ENCODE measurements at places on chromosomes 3 and 15. TPM values are rescaled to one million over a fixed set of nuclear protein-coding genes. Genes with fewer than 3 reads are reported as not detected.
A peak's percentile ranks its signal among the peaks of the same experiment; 100 is the strongest.

The TTC21A gene
- total RNA-seq, result 1.2 TPM

DNA sequence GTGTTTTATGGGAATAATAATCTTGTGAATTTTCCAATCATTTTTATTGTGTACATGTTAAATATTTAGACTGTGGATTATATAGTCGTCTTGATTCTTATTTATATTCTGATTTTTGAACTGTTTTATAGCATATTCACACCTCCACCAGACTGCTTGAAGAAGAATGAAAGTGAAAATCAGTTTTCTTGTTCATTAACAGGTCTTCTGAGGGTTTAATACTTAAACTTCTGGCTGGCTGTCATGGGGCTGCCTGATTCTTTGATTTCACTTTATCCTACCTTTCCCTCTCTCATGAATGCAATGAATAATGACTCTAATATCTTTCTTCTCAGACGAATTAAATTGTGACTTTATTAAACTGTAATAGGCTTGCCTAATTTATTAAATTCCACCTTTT, 56.2 kb downstream of the ATP2C1 start:
- H3K4me1 ChIP-seq, result peaks cover 5% of the 10 kb centered on the region
- H3K4me3 ChIP-seq, result no peak overlapping the region
- H3K27ac ChIP-seq, result no peak overlapping the region

The P2RY1 gene
- 0.37 TPM for total RNA-seq

GRCh38 chr3:160622263-160623045, 54.5 kb upstream of the ARL14 start:
- H3K27ac ChIP-seq, result no peak overlapping the region
- H3K4me3 ChIP-seq, result no peak overlapping the region
- no peaks in the 10 kb centered on the region for H3K4me1 ChIP-seq
- no peak for DNase-seq

DNA sequence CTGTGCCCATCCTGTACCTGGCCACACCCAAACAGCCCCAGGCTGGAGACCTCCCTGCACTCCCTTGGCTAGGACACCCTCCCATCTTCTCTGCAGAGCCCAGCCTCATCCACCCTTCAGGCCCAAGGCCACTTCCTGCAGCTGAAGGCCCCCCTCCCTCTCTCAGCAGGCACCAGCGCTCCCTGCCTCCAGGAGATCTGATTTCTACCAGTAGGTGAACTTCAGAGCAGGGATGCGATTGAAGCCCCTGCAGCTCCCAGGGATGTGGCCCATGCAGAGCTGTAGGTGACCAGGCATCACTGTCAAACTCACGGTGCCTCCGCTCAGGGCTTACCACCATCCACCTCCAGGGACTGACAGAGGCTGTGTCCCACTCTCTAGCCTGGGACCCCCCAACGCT, 96.3 kb downstream of the NUP210 start:
- no peaks in the 10 kb centered on the region for H3K4me1 ChIP-seq
- no peak for DNase-seq
- H3K36me3 ChIP-seq, result peaks cover 81% of the 10 kb centered on the region
- no peak overlapping the region for H3K27ac ChIP-seq

The GOLGA8T gene
- 0.94 TPM for total RNA-seq

The GREM1 gene
- not detected for total RNA-seq

GRCh38 chr3:9135526-9135925, 113.9 kb downstream of the SRGAP3 start:
- no peak for DNase-seq
- no peak overlapping the region for H3K27ac ChIP-seq
- H3K36me3 ChIP-seq, result no peaks in the 10 kb centered on the region
- peaks cover 1% of the 10 kb centered on the region for H3K4me1 ChIP-seq
- peaks cover 55% of the 10 kb centered on the region for H3K27me3 ChIP-seq

DNA sequence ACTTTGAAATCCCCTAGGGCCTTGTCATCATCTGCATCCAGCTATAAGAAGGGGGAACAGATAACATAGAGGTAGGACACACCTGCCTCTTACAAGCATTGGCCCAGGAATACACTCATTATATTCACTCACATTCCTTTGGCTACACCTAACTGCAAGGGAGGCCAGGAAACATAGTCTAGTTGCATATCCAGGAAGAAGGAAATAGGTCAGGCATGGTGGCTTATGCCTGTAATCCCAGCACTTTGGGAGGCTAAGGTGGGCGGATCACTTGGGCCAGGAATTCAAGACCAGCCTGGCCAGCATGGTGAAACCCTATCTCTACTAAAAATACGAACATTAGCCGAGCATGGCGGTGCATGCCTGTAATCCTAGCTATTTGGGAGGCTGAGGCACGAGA, 48.8 kb downstream of the GTPBP8 start:
- no peaks in the 10 kb centered on the region for H3K36me3 ChIP-seq
- no peaks in the 10 kb centered on the region for H3K27me3 ChIP-seq
- H3K4me1 ChIP-seq, result no peaks in the 10 kb centered on the region
- no peak overlapping the region for H3K4me3 ChIP-seq
- H3K27ac ChIP-seq, result no peak overlapping the region

The ARNT2 gene
- total RNA-seq, result not detected

DNA sequence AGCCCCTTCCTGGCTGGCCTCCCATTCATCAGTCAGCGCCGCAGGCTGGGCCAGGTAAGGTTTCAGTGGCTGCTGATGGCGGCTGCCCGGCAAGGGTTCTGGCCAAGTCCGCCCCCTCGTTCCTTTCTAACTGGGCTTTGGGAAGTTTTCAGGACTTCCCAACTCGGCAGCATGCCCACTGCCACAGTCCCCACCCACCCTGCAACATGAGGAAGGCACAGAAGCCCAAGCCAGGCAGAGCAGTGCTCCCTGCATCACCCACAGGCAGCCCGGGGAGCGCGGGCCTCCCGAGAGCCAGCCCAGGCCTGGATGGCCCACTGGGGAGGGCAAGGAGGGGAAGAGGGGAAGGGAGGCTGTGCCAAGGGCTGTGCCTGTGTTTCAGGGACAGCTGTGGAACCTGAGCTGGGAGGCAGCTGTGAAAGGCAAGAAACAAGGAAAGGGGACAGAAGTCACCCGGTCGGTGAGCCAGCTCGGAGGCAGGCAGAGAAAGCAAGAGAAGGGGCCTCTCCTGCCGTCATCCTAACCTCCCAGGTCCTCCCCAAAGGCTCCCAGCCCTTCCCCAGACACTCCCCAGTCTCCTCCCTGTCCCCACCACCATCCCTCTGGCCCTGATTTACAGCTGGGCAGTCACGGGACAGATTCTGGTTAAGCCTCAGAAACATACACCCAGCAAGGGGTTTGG, 73.9 kb downstream of the CPN2 start:
- DNase-seq, result no peak
- no peaks in the 10 kb centered on the region for H3K36me3 ChIP-seq
- no peak overlapping the region for H3K27ac ChIP-seq
- H3K4me3 ChIP-seq, result no peak overlapping the region
- peaks cover 5% of the 10 kb centered on the region for H3K4me1 ChIP-seq

DNA sequence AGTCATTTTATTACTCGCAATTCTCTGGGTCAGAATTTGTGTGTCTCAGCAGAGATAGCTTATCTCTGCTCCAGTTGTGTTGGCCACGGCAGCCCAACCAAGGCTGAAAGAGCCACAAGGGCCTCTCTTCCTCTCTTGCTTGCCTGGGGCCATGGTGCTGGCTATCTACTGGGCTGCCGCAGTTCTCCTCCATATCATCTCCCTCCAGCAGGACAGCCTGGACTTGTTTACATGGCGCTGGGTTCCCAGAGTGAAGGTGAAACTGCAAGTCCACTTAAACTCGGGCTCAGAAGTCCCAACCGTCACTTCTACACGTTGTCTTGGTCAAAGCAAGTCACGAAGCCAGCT, 134.8 kb downstream of the UACA start:
- peaks cover 29% of the 10 kb centered on the region for H3K27me3 ChIP-seq
- no peak overlapping the region for H3K4me3 ChIP-seq
- no peak for DNase-seq
- peaks cover 3% of the 10 kb centered on the region for H3K36me3 ChIP-seq
- no peak overlapping the region for H3K27ac ChIP-seq
- peaks cover 20% of the 10 kb centered on the region for H3K4me1 ChIP-seq

DNA sequence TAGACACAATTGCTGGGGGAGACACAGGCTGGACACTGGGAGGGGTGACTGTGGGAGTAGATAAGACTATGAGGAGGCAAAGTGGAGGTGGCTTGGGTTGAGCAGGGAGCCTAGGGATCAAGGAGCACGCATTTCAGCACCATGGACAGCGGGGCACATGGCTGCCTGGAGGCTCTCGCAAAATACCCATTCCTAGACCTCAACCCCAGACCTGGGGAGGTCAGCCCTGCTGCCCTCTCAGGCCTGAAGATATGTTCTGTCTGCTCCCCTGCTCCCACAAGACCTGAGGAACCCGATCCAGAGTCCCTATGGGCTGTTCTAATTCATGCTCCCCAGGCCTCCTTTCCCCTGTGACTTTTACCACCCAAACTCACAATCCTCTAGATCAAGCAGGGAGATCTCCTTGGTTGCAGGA, 16.0 kb upstream of the CPEB1 start:
- H3K36me3 ChIP-seq, result no peaks in the 10 kb centered on the region
- H3K27me3 ChIP-seq, result no peaks in the 10 kb centered on the region
- H3K4me3 ChIP-seq, result no peak overlapping the region
- H3K27ac ChIP-seq, result no peak overlapping the region
- peak; percentile 75 for DNase-seq

- no peak overlapping the region for H3K27ac ChIP-seq
- H3K27me3 ChIP-seq, result peaks cover 7% of the 10 kb centered on the region
- no peaks in the 10 kb centered on the region for H3K36me3 ChIP-seq
- no peak overlapping the region for H3K4me3 ChIP-seq
- no peak for DNase-seq
- peaks cover 5% of the 10 kb centered on the region for H3K4me1 ChIP-seq
These were observed 93.6 kb upstream of the NEO1 start for GRCh38 chr15:72958634-72959033.

- no peak overlapping the region for H3K4me3 ChIP-seq
- H3K27me3 ChIP-seq, result no peaks in the 10 kb centered on the region
- no peaks in the 10 kb centered on the region for H3K4me1 ChIP-seq
- peaks cover 32% of the 10 kb centered on the region for H3K36me3 ChIP-seq
- DNase-seq, result no peak
These were observed 23.4 kb downstream of the NRROS start for GRCh38 chr3:196662711-196663571.

DNA sequence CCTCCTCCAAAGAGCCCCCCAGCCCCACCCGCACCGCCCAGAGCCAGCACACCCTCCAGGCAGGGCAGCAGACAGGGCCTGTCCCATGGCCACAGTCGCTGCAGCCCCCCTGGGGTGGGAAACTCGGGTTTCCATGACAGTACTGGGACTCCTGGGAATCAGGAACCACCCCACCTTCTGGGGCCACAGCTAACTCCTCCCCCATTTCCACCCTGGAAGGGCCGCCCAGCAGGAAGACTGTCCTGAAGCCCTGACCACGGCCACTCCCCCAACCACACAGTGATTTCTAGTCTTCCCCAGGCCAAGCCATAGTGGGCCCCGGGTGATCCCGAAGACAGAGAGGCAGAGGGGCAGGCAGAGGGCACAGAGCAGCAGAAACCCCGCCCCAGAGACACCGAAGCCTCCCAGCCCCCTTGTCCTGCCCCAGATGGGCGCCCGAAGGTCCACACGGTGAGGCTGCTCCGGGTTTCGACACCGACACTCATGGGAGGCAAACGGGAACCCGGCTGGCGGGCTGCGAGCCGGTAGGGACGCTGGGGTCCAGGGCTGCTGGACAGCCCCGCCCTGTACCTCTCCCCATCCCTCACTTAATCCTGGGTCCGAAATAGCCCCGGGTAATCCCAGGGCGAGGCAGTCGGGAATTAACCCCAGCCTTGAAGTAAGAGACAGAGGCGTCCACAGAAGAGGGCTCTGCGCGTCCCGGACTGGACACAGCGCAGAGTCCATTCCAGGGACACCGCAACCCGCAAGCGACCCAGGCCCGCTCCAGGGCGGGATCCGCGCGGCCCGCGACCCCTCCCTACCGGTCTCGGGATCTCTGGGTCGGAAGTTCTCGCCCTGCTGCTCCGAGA, 138.4 kb downstream of the NUP210 start:
- peaks cover 36% of the 10 kb centered on the region for H3K27me3 ChIP-seq
- no peak overlapping the region for H3K27ac ChIP-seq
- peaks cover 5% of the 10 kb centered on the region for H3K4me1 ChIP-seq
- H3K36me3 ChIP-seq, result peaks cover 14% of the 10 kb centered on the region
- H3K4me3 ChIP-seq, result no peak overlapping the region

The CHDH gene
- total RNA-seq, result 0.21 TPM

DNA sequence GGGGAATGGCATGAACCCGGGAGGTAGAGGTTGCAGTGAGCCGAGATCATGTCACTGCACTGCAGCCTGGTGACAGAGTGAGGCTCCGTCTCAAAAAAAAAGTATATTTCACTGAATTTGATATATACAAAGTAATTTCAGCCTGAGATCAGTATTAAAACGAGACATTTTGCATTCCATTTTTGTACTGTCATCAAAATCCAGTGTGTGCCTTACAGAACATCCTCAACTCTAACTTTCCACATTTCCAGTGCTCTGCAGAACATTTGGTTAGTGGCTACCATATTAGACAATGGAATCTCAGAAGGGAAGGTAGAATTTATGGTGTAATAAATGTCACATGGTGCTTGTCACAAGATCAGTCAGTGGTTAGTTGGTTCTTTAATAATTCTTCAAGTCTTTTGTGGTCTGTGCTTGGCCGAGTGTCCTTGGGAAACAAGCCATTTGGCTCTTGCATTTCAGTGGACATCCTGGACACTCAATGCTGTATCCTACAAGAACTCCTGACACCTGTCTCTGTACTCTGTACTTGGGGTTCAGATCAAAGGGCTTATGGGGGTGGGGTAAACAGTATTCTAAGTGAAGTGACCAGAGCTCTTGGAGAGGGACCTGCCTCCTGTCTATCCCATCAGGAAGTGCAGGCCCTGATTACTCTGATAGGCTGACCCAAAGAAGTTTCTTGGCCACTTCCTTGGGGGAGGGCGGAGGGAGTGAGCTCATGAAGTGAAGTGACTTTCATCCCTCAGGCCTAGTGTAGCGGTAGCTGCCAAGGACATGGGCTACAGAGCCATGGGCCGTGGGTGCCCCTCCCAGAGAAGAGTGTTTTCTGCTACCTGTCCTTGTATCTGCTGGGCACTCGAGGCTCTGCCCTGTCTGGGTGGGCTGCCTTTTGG, 3.7 kb downstream of the ACVR2B start:
- H3K36me3 ChIP-seq, result peaks cover 2% of the 10 kb centered on the region
- H3K27ac ChIP-seq, result no peak overlapping the region
- no peak for DNase-seq
- no peaks in the 10 kb centered on the region for H3K27me3 ChIP-seq

- no peaks in the 10 kb centered on the region for H3K27me3 ChIP-seq
- peak overlapping the region; percentile 10 for H3K4me3 ChIP-seq
- no peak for DNase-seq
- H3K4me1 ChIP-seq, result peaks cover 67% of the 10 kb centered on the region
- peak overlapping the region; percentile 21 for H3K27ac ChIP-seq
These were observed 64.0 kb upstream of the SKOR1 start for GRCh38 chr15:67761343-67761742.

The BCHE gene
- total RNA-seq, result not detected

The CLDN18 gene
- total RNA-seq, result not detected

- H3K36me3 ChIP-seq, result no peaks in the 10 kb centered on the region
- no peak overlapping the region for H3K4me3 ChIP-seq
- H3K27me3 ChIP-seq, result peaks cover 7% of the 10 kb centered on the region
- no peak for DNase-seq
These were observed 4.4 kb downstream of the SSUH2 start for GRCh38 chr3:8640223-8640622.

Measured in activated CD8-positive, alpha-beta T cell treated with anti-CD3 and anti-CD28 coated beads, Interleukin-2, amount 10 ng/mL, durations not matched to agents 7 days and 5 days (primary cell).